Activated CD4-positive, alpha-beta T cell treated with anti-CD3 and anti-CD28 coated beads for 1 hour (primary cell): ENCODE measurements at places on chromosomes 1 and 21.

DNA sequence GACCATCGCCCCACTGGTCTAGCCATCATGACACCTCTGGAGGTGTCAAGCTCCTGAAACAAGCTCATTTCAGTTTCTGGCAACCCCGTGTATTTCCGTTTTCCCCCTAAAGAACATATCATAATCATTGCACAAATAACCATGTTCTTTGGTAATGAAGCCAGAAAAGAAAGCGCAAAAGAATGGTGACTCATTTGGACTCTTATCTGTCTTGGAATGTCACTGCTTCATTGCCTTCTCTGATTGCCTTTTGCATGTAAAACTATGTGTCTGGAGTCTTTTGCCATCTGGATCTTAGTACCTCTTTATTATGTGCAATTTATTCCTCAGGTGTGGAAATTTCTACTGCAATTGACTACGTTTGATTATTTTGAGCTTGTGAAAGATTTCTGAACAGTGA, 110.5 kb downstream of the COLGALT2 start:
- no peak for DNase-seq

- no peak for DNase-seq
Measured at GRCh38 chr1:59560807-59561450, 253.8 kb upstream of the HOOK1 start.

DNA sequence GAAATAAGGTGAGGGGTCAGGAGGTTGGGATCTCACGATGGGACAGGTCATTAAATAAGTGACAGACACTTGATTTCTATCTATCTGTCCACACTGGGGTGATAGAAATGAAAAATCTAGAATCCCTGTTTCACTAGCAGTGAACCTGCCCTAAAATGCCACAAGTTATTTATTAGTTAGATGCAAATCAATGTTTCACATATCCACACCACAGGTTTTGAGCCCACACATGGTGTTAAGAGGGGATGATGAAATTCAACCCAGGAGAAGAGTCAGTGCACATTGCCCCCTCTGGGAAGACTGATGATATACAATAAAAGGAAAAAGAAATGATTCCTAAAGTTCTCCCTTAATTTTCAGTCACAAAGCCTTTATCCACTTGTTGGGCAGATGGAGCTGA, 10.1 kb upstream of the NTPCR start:
- no peak for DNase-seq

DNA sequence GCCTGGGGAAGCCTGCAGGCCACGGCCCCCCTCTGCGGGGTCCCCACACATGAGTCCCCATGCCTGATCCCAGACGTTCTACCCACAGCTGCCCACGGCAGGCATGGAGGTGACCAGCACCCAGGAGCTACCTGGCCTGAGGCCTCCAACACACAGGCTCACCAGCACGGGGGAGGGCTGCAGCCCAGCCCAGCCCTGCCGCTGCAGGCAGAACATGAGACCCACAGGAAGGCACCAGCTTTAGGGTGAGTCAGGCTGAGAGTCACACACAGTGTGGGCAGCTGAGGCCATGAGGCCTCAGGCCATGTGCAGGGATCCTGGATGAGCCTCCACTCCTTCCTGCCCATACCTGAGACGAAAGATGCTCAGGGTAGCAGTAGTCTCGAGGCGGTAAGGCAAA, 121.1 kb downstream of the PSMG1 start:
- no peak for DNase-seq

- DNase-seq, result no peak
Measured at GRCh38 chr1:184027826-184028695, 9.5 kb downstream of the COLGALT2 start.

GRCh38 chr1:58515794-58516401, 30.6 kb downstream of the OMA1 start:
- no peak for DNase-seq

DNA sequence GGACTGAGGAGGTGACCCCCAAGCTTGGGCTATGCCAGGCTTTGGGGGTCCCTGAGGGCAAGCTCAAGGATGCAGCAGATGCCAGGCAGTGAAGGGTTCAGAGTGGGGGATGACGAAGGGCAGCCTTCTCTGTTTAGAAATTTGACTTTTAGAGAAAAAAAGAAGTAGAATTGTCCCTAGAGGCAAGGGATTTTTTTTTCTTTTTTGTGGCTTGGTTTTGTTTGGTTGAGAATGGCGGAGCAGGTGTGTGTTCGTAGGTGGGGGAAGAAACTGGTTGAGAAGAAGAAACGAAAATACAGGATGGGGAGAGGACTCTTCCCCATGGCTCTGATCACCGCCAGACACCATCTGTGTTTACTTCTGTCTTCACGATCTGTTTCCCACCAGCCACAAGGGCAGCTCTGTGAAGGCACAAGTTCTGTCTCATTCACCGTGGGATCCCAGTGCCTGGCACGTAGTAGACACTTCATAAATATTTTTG, 8.2 kb downstream of the PLA2G5 start:
- DNase-seq, result no peak
